ENCODE measurements at places on chromosomes 4 and X.

DNA sequence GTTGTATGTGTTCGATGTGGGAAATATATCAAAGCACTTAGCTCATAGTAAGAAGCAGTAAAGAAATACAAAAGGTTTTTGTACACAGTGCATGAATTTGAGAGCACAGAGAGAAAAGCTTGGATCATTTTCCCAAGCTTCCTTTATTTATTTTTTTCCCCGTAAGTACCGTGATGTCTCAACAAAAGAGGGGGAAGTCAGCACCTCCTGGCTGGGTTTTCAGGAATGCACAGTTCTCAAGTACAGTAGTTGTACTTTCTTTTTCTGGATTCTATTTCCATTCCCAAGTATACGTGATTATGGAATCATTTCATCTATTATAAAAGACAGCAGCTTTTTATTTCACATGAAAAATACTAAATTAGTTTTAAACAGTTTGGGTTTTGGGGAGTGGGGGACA, 171.5 kb upstream of the EDNRA start:
- no peak for DNase-seq

DNA sequence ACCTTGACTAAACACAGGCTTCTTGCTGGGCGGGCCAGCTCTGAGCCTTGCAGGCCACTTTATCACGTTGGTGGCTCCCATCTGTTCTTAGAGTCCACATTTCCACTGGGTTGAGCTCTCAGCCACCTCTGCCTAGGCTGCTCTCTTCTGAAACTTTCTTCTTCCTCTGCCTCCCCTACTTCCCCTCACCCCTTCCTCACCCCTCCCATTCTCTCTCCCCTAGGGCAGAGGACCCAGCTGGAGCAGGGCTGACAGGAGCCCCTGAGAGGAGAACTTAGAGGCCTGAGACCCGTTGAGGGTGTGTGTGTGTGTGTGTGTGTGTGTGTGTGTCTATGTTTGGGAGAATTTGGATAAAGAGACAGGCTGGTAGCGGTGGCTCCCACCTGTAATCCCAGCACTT, 19.9 kb upstream of the TMSB4X start:
- DNase-seq, result no peak

DNA sequence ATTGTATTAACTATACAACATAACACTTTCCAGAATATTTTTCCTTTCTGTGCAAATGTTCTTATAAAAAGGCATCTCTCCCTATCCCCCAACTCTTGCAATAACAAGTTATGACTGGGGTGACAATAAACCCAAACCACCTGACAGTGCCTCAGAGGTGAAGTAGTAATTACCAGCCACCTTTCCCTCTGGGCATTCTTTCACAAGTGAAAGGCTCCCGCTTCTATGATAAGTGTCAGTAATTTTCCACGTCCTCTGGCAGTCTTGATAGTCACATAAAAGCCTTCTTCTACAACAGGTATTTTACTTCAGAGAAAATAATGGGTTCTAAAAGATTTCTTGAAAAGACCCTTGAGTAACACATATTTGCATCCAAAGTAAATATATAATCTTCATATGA, 82.7 kb downstream of the MANBA start:
- DNase-seq, result no peak

DNA sequence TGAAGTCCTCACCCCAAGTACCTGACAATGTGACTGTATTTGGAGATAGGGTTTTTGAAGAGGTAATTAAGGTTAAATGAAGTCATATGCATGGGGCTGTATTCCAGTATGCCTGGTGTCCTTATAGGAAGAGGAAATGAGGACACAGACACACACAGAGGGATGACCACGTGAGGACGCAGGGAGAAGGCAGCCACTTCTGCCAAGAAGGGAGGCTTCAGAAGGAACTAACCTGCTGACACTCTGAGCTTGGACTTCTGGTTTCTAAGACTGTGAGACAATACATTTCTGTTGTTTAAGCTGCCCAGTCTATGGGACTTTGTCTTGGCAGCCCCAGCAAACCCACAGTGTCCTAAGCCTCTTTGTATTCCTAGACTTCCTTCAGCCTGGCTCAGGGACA, 3.0 kb upstream of the SLC2A9 start:
- no peak for DNase-seq

GRCh38 chrX:135086197-135086854, 34.0 kb downstream of the ETDB start:
- DNase-seq, result peak; percentile 45

- DNase-seq, result no peak
Observed at GRCh38 chr4:139857021-139857420, 191.4 kb downstream of the MGST2 start.

DNA sequence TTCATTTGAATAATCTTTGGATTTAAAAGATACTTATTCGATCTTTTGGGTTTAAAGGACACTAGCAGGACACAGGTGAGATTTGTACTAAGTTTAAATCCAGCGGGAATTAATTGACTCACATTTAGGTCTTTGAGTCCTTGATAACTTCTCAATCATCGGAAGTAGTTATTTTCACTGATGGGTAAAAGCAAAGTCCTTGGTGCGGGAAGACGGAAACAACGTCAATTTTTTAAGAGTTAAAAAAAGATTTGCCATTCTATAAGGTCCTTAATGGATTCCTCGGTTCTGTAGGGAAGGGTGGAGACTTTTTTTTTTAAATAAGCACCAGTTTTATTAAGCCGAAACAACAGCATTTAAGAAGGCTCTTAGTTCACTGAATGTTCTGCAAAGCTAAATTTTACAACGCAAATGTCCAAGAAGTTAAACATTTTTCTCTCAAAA, 2.9 kb downstream of the TMSB4X start:
- no peak for DNase-seq

DNA sequence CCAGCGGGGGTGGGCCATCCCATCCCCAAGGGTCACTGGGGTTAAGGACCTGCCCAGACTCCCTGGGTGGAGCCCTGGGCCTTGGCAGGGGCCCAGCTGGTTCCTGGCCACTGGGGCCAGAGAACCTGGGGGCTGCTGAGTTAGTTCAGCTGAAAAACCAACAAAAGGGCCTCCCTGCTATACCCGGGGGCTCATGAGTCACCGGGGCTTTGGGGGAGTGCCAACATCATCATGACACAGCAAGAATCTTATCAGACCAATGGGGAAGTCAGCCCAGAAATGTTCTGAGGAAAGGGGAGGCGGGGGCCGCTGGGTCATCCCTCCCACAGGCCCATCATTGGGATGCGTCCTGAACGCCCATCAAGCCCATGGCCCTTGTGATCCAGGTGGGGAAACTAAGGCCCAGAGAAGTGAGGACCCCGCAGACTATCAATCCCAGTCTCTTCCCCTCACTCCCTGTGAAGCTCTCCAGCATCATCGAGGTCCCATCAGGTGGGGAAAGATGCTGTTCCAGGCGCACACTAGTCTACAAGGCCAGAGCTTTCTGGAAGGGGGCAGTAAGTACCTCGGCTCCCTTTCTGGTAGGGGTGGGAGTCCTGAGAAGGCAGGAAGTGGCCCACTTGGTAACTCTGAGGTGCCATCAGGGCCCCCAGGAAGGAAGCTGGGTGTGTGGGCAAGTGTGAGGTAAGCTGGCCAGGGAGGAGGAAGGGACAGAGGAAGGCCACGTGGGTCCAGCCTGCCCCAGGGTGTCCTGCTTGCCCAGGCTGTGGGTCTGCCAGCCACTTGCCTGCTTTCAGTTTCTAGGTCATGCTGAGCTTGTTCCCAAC, 4.5 kb downstream of the G6PD start:
- DNase-seq, result peak; percentile 91

DNA sequence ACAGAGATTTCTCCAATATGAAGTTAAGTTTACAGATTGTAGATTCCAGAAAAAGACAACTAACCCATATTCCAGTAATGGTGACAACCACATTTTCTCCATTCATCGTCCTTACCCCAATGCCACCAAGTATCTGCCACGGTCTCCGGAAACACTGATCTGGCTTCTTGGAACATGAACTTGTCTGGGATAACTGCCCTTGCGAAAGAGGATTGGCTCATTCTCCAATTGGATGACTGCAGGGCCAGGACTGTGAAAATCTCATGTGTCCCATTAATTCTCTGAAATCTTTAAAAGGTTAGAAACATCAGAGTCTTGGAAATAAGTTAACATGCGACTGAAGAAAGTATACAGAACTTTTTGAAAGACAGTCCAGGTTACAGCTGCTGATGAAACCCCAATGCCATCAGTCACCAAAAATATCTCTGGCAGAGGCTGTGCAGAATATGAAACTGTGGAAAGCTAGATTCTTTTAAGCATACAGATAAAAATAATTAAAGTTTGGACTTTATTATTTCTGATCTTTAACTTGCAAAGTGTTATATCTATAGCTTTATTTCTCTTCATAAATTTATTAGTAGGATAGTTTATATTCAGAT, 496.9 kb downstream of the PPARGC1A start:
- DNase-seq, result no peak

GRCh38 chr4:91345632-91346031, 958.1 kb upstream of the GRID2 start:
- no peak for DNase-seq

DNA sequence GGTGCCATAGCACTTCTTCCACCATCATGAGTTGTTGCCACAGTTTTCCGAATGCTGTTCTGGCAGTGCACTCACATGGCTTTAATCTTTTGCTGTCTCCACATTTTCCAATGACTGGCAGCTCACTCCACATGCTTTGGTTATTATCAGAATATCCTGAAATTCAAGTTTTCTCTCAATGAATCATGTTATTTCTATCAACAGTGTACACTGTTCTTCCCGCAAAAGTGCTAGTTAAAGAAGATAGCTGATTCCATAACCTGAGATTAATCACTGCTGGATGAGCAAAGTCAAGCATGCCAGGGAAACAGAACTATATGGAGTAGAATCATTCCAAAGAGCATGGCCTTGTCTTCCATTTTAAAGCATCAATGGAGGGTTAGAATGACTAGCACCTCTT, 14.6 kb upstream of the IL13RA2 start:
- DNase-seq, result no peak

- DNase-seq, result no peak
Observed at GRCh38 chrX:125266153-125266660, 53.5 kb upstream of the TEX13C start.

GRCh38 chr4:78971326-78971725, 32.1 kb upstream of the PAQR3 start:
- no peak for DNase-seq

DNA sequence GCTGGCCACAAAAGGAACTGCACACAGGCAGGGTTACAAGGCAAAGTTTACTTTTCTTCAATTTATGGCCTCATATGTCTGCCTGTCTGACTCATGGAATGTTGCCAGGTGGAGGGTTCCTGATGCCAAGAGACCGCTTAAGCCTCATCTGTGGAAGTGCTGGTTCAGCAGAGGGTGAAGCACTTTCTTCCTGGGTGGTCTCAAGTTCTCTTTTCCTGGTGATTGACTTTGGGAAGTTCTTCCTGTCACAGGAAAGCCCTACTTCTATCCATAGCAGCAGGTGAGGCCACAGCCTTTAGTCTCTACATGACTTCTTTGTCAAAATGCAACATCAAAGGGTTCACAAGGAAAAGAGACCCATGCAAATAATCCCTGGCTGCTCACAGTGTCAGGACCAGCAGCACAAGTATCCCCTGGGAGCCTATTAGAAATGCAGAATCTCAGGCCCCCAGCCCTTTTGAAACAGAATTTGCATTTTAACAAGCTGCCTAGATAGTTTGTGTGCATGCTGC, 81.4 kb upstream of the IGFBP7 start:
- DNase-seq, result no peak

- no peak for DNase-seq
Observed at GRCh38 chrX:18674417-18674787, 2.5 kb upstream of the RS1 start.

- DNase-seq, result no peak
Observed at GRCh38 chrX:131262200-131262599, 26.9 kb downstream of the IGSF1 start.

GRCh38 chr4:157803845-157804521, 368.8 kb downstream of the GASK1B start:
- DNase-seq, result no peak

GRCh38 chrX:21375708-21376009, 1.4 kb downstream of the CNKSR2 start:
- no peak for DNase-seq

DNA sequence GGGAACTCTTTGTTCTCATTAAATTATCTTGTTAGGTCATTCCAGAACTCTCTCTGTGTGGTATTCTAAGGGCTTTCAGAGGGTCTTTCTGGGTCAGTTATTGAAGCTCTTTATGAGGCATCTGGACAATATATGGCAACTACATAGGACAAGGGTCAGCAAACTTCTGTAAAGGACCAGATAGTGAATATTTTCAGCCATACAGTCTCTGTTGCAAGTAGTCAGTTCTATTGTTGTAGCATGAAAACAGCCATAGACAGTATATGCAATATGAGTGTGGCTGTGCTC, 35.1 kb downstream of the HADH start:
- no peak for DNase-seq

GRCh38 chr4:80204433-80205011, 7.2 kb downstream of the PRDM8 start:
- no peak for DNase-seq

GRCh38 chr4:38449506-38450174, 214.4 kb upstream of the KLF3 start:
- no peak for DNase-seq

DNA sequence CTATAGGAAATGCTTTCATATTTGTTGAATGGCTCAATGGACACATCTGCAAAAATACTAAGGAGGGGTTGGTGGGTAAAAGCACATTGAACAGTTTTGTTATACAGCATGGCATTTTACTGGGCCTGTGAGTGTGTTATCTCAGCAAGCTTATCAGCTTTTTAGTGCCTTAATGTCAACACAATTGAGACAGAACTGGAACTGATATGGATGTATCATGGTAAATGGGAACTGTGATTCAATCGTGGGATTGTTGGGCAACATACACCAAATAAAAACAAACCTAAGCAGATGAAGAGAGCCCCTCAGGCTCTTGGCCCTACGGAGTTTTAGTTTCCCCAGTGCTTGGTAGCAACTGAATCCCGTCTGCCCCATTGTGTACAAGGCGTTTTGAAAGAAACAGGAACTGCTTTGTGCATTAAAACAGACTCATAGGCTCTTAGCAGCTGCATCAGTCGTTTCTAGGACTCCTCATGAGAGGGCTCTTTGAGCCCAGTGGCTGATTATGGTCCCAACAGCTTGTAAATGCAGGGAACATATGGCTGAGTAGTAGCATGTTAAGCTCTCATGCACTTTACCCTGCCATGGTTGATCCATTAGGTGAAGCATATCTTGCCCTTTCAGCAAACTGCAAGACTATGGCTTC, 7.3 kb downstream of the GPR119 start:
- DNase-seq, result no peak

DNA sequence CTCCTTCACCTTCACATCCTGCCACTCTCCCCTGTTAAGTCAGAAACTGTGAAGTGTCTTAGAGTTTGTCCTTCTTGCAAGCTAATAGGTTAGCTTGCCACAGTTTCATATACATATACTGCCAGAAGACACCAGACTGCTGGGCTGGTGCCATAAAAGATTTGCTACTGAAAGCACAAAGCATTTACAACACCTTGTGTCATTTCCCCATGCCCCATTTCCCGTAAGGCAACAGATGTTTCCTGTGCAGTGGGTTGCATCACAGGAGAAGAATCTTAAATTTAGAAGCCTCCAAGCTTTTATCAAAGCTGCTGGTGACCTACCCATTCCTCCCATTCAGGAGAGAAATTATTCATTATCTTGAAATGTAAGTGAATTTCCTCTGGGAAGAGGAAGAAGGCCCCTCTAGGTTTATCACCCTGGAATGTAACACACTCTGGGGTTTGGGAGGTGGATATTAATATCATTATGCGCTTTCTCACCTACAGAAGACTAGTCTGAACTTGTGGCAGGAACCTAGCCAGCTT, 34.5 kb upstream of the RAB33B start:
- DNase-seq, result peak; percentile 66
